ENCODE measurements at places on chromosomes 12 and 14.

DNA sequence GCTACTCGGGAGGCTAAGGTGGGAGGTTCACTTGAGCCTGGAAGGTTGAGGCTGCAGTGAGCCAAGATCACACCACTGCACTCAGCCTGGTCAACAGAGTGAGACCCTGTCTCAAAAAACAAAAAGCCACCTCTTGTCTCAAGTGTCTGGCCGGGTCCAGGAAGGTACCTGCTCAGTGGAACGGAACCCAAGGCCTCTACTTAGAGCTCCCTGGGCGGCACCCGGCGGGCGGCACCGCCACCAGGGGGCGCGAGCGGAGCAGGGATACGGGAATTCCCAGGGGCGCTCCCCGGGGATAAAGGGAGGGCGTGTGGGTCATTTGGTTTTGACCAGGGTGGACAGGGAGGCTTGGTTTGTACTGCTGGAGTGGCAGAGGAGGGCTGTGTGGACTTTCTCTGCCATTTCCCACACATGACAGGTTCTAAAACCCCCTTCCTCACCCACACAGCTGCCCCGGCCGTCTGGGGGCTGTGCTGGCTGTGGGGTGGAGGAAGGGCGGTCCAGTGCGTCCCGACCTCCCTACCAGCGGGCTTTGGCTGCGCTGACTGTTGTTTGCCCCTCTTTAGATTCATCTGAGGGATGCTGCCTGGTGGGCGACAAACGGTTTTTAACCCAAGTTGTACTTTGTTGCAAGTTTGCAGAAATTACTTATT lies 91.4 kb downstream of the SETD3 start:
- peak; percentile 35 for DNase-seq

- no peak for DNase-seq
These were observed 479.2 kb downstream of the RPS29 start for GRCh38 chr14:49106741-49107667.

- DNase-seq: no peak
These were observed 81.8 kb upstream of the STAC3 start for GRCh38 chr12:57332646-57333312.

- DNase-seq: no peak
These were observed 12.9 kb upstream of the MSI1 start for GRCh38 chr12:120381752-120382419.

DNA sequence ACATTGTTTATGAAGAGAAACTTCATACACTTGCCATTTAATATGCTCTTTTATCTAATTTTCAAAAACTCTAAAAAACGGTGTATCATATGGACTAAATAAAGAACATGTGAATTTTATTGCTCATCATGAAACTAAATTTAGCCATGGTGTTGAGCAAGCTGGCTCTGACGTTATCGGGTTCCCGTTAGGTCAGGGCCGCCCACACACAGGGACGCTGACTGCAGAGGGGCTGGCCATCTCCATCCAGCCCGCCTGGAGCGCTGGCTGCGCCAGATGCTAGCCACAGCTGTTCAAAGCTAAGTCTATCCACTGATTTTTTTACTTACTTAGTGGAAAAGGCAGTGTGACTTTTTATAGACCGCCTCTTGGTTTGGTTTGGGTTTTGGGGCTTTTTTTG lies 36.5 kb upstream of the DYNC1H1 start:
- DNase-seq: no peak

DNA sequence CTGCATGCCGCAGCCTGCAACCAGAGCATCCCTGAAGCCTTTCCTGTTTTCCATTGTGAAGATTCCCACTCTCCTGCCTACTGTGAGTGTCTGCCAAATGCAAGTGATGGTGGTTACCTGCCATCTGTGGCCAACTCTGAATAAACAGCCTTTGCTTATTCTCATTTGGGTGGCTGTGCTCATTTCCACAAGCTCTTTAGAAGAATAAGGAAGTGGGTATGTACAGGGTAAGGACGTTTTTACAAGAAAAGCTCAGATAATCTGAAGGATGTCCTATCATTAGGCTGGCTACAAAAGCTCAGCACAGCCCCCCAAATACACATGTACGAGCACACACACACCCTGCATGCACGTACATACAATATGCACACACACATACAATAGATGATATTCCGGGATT lies 7.3 kb upstream of the RNASE1 start:
- no peak for DNase-seq

GRCh38 chr12:52242442-52243258 lies 9.6 kb downstream of the KRT7 start:
- DNase-seq: no peak

GRCh38 chr14:73462048-73462715 lies 3.8 kb upstream of the NUMB start:
- no peak for DNase-seq

GRCh38 chr12:107478881-107479280 lies 206.7 kb upstream of the PWP1 start:
- no peak for DNase-seq

DNA sequence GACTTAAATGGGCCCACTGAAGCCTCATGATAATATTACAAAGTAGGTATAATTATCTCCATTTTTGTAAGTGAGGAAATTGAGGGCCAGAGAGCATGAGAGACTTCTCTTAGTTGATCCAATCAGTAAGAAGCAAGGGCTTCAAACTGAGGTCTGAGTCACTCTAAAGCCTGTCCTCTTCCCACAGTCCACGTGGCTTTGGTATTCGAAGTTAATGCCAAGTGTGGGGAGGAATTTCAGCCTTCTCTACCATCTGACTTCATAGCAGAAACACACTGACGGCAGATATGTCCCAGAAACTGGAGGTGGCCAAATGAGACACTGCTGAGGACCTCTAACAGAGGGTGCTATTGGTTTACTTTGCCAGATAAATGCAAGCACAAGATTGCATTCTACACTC lies 114.4 kb upstream of the OVCH1 start:
- DNase-seq: no peak

GRCh38 chr14:61434311-61434710 lies 112.9 kb downstream of the PRKCH start:
- no peak for DNase-seq

GRCh38 chr14:33529787-33530757 lies 420.8 kb downstream of the EGLN3 start:
- DNase-seq: no peak

GRCh38 chr14:51318813-51319597 lies 79.0 kb downstream of the TMX1 start:
- no peak for DNase-seq

GRCh38 chr14:22509036-22509709 lies 79.9 kb downstream of the DAD1 start:
- no peak for DNase-seq

GRCh38 chr12:29317556-29318363 lies 63.2 kb downstream of the ERGIC2 start:
- peak; percentile 25 for DNase-seq

DNA sequence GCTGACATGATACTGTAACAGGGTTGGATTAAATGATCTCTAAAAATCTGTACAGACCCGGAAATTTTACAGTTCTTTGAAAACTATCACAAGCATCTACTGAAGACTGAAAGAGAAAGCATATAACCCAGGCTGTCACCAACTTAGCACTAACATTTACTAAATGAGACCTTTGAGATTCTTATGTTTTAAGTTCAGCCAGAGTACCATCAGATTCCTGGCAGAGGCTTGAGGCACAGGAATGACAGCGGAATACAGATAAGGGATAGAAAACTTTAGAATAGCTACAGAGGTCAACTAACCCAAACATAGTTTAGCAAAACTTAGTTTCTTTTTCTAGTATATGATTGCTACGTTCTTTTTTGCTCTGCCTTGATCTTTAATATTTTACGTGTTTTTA lies 91.6 kb upstream of the FERMT2 start:
- no peak for DNase-seq

DNA sequence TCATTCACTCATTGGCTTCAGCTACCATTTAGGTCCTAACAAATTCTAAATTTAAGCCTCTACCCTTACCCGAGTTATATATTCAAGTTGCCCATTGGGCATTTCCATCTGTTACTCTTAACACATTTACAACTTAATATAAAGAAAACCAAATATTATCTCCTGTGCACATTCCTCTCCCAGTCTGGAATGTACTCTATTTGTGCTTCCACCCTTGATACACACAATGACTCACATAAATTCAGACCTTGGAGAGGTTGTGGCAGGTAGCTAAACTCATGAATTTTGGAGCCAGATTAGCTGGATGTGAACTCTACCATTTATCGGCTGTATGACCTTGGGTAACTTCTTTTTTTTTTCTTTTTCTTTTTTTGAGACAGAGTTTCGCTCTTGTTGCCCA lies 51.1 kb downstream of the BRMS1L start:
- no peak for DNase-seq

GRCh38 chr12:5694759-5695409 lies 250.2 kb downstream of the ANO2 start:
- DNase-seq: no peak

GRCh38 chr12:101945369-101946232 lies 68.2 kb downstream of the DRAM1 start:
- DNase-seq: no peak

DNA sequence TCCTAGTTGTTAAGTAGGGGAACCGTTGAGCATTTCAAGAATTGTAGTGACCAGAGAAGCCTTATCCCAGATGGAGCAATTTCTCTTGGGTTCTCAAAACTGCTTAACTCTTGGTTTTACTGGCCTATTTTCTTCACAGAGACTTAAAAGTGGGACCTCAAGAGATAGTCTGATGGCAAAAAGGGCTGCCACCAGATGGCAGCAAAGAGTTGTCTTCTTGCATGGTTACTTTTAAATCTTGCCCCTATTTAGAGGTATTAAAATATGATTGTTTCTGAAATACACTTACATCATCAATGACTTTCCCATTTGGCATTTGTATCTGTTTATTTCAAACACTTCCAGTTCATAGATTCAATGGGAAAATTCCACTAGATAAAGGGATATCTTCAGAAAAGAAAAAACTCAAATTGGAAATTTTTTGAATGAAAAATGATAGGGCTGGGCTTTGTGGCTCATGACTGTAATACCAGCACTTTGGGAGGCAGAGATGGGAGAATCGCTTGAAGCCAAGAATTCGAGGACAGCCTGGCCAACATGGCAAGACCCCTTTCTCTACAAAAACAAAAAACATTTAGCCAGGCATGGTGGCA lies 69.9 kb upstream of the CNTN1 start:
- peak; percentile 16 for DNase-seq

DNA sequence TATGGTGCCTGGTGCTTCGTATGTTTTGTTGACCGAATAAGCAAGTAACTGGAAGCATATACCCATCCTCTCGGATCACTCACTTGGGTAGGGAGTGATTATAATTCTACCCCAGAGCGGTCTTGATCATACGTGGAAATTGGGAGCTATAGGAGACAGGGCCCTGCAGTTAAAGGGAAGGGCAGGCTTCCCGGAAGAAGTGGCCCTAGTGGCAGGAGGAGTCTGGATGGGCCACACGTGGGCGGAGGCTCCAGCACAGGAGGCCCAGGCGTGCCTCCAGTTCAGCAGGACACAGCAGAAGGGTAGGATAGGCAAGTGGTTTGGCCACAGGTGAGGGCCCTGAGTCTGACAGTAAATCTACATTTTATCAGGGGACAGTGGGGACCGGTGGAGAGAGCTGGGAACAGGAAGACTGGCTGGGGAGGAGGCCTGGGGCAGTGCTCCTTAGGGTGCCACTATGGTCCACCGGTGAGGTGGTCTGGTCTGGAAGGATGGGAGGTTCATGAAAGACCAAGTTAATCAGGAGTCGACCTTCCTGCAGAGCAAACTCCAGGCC lies 23.5 kb upstream of the YY1 start:
- DNase-seq: no peak

GRCh38 chr12:4156317-4156716 lies 117.2 kb upstream of the CCND2 start:
- no peak for DNase-seq

DNA sequence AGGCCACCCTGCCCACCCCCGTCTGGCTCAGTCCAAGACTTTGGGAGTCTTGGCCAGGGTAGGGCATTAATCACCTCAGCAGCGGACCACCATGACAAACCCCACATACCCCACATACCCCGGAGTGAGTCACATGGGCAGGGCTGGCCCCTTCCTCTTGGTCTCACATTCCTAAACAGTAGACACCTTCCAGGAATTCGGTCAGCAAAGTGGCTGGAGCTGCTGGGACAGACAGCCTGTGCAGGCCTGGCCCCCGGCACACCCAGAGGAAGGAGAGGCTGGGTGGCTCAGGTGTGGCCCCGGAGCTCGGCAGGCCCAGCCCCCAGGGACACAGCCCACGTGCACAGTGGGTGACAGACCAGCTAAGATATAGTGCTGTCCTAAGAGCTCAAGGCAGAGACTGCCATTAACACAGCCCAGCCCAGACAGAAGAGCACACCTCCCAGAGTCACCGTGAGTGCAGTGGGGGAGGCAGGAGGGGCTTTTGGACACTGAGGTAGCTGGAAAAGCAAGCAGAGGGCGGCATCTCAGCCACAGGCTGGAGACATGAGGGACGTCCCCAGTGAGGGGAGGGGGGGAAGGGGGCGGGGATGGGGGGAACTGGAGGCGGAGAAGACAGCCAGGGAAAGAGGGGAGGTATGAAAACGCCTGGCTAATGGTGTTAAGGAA lies 24.0 kb downstream of the CCDC85C start:
- no peak for DNase-seq

GRCh38 chr12:68350753-68351152 lies 18.6 kb upstream of the MDM1 start:
- DNase-seq: no peak

DNA sequence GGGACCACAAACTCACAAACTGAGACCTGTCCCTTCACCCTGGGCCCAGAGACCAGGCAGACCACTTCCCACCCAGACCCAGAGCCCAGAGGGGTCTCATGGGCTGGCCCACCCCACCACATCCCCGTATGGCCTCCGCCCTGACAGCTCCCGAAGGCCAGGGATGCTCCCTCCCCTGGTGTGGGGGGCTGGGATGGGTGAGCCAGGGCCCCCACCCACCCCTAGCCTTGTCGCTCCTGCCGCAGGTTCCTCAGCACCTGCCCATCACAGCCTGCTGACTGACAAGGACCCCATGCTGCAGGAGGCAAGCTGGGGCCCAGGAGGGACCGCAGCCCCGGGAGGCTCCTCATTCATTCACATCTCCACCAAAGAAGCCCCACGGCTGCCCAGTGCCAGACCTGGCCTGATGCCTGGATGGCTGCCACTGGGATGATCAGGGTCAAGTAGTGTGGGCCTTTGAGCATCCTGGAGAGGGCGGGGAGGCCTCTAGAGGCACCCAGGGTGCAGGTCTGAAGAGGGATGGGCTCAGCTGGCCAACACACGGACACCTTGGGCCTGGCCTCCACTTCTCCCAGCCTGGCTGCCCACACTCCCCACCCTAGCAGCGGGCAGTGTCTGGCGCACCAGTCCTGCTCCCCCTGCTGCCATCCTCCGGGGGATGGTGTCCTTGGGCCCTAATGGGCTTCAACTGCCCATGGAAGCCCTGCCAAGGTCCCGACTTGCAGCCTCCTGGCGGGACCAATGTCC lies 24.7 kb upstream of the GPR132 start:
- peak; percentile 10 for DNase-seq

- DNase-seq: no peak
These were observed 2.7 kb downstream of the BTBD7 start for GRCh38 chr14:93329965-93330608.

- no peak for DNase-seq
These were observed 36.4 kb downstream of the PPM1H start for GRCh38 chr12:62898526-62898925.

DNA sequence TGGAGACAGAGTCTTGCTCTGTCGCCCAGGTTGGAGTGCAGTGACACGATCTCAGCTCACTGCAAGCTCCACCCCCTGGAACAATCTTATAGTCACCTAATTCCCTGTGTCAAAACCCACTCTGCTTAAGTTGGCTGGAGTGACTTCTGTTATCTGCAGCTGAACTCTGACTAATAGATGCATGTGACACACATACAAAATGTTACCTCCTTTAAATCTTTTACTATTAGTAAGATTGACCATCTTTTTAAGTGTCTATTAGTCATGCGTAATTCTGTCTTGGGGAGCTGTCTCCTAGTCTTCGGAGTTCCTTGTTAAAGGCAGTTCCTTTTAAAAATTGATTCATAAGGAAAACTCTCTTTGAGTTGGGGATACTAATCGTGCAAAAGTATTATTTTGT lies 7.4 kb downstream of the IFI27L1 start:
- no peak for DNase-seq
